ENCODE measurements at places on chromosomes 2 and 18. TPM values are rescaled to one million over a fixed set of nuclear protein-coding genes. Genes with fewer than 3 reads are reported as not detected.

DNA sequence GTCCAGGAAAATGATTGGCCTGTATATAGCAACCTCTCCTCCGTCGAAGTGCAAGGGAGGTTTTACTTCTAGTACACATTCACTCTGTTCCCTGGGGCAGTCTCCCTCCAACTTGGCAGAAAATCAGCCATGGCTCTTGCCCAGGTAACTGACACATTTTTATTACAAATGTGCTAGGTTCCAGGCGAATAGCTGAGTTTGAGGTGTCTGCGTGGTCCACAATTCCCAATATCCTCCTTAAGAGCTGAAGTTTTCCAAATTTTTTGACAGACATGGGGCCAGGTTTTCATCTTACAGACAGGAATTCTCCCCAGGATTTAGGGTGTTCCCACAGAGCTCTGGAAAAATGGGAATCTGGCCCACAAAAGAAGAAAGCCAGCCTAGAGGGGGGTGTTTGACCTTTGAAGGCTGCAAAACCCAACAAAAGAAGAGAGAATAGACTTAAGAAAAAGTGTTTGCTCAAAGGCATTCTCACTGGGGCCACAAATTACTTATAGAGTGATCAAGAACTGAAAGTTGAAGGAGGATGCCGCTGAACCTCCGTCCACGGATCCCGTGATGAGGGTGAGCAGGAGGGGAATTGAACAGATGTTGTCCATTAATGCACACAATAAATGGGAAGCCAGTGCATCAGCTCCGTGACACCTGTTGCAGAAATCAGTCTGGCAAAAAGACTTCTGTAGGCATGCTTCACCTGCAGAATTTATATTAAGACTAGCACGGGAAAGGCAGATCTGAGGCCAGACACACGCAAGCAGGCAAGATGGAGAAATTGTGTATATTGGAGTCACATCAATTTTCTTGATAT, 242.3 kb upstream of the COPS8 start:
- no peaks in the 10 kb centered on the region for H3K4me1 ChIP-seq
- H3K4me3 ChIP-seq = no peak overlapping the region
- no peak overlapping the region for H3K27ac ChIP-seq
- H3K27me3 ChIP-seq = no peaks in the 10 kb centered on the region
- no peak for DNase-seq
- no peaks in the 10 kb centered on the region for H3K36me3 ChIP-seq

GRCh38 chr2:25671622-25672021, 1.8 kb downstream of the DTNB start:
- H3K27ac ChIP-seq = no peak overlapping the region
- H3K4me3 ChIP-seq = no peak overlapping the region
- no peaks in the 10 kb centered on the region for H3K36me3 ChIP-seq
- no peak for DNase-seq
- peaks cover 15% of the 10 kb centered on the region for H3K4me1 ChIP-seq

Gene PXDN
- not detected for total RNA-seq

Gene GKN2
- total RNA-seq = not detected
